ENCODE measurements at places on chromosomes 6 and 20.

- peak; percentile 32 for DNase-seq
Measured at GRCh38 chr20:3276680-3277015, 37.7 kb upstream of the SLC4A11 start.

DNA sequence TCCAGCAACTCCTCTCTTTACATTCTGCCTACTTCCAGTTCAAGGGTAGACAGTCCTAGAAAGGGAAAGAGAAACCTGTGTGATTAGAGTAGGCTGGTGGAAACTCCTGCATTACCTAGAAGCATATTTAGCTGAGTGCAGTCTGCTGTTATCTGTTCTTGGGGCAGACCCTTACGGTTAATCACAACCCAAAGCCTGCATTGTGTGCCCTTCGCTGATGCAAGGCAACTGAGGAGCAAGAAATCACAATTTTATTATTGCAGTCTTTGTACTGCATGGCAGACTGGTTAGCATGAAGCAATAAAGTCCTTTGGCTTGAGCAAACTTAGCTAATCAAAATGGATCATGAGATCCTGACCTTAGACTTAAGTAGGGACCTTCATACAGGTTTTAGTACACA, 1.5 kb upstream of the GOPC start:
- peak; percentile 10 for DNase-seq

GRCh38 chr6:137155830-137156229, 17.6 kb downstream of the IL22RA2 start:
- peak; percentile 32 for DNase-seq

- DNase-seq = no peak
Measured at GRCh38 chr6:41840326-41840725, 52.8 kb downstream of the TOMM6 start.

- no peak for DNase-seq
Measured at GRCh38 chr6:35173427-35174087, 32.4 kb upstream of the TCP11 start.

DNA sequence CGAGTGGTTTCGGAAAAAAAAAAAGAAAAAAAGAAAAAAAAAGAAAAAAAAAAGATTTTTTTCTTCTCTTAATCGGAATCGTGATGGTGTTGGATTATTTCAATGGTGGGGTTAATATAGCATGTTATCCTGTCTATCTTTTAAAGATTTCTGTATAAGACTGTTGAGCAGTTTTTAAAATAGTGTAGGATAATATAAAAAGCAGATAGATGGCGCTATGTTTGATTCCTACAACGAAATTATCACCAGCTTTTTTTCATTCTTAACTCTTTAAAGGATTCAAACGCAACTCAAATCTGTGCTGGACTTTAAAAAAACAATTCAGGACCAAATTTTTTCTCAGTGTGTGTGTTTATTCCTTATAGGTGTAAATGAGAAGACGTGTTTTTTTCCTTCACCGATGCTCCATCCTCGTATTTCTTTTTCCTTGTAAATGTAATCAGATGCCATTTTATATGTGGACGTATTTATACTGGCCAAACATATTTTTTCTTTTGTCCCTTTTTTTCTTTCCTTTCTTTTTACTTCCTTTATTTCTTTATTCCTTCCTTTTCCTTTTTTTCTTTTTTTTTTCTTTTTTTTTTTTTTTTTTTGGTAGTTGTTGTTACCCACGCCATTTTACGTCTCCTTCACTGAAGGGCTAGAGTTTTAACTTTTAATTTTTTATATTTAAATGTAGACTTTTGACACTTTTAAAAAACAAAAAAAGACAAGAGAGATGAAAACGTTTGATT, 3.6 kb downstream of the SOX4 start:
- peak; percentile 67 for DNase-seq

DNA sequence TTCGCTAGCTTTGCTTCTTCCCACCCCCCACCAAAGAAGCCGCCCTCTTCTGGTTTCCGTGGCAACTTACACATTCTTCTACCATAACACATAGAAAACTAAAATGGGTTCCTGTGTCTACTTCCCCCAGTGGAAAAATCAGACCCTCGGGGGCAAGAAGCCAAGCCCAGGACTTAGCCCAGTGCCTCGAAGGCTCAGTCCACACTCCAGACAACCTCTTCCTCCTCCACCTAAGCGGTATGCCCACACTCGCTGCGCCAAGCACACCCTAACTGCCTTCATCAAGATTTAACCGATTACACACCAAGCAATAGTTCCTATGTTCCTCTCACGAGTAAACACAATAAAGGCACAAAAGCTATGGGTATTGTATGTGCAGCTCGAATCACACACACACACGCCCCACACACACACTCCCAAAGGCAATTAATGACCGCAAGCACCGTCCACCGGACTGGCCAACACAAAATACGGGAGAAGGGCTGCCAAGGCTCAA, 537 bp downstream of the PPIL4 start:
- peak; percentile 28 for DNase-seq

GRCh38 chr20:64042054-64042781, 6.2 kb downstream of the C20orf204 start:
- no peak for DNase-seq

DNA sequence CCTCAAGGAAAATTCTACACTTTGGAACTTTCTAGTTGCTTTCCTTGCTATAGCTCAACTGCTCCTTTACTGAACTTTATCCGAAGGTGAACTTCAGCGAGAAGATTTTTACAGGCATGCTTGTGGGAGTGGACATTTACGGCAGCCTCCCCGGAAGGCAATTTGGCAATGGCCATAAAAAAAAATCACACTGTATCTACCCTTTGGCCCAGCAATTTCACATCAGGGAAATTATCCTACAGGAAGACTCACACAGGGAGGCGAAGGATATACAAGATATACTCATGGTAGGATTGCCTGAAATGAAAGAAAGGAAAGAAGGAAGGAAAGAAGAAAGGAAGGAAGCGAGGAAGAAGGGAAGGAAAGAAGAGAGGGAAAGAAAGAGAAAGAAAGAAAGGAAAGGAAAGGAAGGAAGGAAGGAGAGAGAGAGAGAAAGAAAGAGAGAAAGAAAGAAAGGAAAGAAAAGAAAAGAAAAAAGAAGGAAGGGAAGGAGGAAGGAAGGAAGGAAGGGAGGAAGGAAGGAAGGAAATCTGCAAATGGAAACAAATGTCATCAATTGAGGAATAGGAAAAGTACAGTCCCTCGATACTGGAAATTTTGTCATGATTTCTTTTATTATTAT, 25.7 kb downstream of the OVOL2 start:
- DNase-seq = no peak

DNA sequence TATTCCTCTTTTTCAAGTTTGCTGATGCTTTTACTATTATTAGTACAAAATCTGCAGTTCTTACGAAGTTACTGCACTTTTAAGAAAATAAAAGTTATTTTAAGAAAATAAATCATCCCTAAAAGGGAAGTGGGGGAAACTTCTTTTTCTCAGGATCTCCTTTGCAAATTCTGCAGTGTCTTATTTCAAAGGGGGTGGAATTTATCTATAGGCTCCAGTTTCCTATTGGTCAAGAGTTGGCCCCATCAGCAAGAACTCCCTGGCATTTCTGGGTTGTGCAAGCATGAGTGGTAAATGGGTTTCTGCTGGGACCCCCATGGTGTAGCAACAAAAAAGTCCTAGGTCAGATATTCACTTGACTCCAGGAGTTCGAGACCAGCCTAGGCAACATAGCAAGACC, 136.3 kb upstream of the PRDM1 start:
- DNase-seq = no peak

DNA sequence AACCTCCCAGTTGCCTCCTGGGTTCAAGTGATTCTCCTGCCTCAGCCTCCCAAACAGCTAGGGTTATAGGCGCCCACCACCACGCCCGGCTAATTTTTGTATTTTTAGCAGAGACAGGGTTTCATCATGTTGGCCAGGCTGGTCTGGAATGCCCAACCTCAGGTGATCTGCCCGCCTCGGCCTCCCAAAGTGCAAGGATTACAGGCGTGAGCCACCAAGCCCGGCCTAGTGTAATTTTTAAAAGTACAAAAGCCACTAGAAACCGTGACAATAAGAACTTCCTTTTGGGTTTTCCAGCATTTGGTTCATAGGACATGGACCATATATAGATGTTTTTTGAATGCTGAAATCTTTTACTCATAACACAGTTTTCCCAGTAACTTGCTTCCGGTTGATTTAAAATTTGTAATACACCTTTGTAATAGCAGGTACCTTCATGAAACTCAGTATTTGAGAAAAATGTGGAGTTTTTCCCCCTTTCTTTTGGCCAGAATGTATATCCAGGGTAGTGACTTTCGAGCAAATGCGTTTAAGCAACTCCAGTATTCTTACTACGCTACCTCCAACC, 467 bp downstream of the PXT1 start:
- no peak for DNase-seq

GRCh38 chr20:10799735-10800134, 125.9 kb upstream of the JAG1 start:
- DNase-seq = no peak

DNA sequence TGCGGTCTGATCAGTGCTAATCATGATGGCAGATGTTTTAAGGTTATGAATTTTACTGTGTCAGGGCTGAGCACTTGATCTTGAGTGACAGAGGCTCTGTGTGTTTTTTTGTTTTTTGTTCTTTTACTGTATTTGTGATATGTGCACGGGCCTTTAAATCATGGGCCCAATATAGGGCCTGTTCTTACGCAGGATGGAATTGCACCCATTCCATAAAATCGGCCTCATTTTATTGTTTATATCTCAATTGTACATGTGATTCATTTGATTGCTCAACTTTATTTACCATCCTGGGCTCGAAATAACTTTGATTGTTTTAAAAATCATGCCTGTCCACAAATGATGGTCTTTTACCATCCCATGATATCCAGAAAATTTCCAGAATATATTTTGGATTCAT, 39.3 kb upstream of the MBOAT1 start:
- no peak for DNase-seq

DNA sequence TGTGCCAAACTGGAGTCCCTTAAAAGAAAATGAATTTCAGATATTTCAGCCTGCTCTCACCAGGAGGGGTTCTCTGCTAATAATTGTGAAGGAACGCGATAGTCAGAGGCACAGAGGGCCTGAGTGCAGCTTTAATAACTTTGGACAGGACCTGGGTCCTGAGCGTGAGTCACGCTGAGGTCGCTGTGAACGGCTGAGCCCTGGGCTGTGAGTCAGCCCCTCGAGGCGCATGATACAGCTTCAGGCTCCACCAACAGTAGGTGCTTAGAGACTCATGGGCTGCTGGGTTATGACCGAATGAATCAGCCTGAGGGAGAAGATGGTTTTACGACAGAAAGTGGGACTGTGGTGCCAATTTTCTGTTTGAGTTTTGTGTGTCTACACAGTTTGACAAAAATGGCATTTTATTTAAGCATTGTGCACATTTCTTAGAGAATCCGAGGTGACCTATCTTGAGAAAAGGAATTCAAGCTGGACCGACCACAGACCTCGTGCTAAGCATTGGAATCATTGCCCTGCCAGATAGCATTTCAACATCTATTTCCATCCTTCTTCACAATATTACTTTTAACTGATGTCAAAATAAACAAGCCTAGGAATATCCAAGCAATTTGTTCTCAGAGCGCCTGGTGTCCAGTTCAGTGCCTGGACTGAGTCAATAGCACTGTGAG, 183.0 kb downstream of the THBS2 start:
- DNase-seq = peak; percentile 37

DNA sequence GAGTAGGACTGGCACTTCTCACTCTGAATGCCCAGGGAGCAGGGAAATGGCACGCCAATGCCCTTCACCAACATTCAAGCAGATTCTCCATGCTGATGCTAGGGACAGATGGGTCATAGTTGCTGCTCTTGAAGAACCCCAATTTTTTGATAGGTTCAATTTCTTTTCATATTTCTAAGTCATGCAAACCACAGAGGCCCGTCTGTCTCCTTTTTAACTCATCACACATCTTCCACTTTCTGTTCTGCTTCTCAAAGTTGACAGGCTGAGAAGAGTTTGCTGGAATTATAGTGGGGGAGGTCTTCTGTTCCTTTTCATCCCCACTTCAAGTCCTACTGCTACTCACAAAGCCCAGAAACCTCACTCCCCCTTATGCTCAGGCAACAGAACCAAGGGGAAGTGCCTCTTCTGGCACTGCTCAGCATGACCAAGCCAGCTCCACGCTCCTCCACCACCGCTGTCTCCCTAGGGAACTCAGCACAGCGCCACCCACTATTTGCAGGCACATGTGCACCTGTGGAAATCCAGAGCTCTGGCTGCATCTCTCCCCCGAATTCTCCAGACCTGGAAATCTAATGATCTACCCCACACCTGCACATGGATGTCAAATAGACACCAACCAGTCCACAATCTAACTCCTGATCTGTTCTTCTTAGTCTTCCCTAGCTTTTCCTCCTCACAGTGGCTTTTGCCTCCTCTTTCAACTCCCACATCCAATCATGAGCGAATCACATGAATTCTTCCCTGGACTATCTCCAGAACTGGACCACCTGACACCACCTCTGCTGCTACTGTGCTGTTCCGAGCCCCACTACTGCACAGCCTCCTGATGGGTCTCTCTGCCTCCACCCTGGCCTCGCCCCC, 10.7 kb downstream of the ZBTB24 start:
- DNase-seq = no peak

DNA sequence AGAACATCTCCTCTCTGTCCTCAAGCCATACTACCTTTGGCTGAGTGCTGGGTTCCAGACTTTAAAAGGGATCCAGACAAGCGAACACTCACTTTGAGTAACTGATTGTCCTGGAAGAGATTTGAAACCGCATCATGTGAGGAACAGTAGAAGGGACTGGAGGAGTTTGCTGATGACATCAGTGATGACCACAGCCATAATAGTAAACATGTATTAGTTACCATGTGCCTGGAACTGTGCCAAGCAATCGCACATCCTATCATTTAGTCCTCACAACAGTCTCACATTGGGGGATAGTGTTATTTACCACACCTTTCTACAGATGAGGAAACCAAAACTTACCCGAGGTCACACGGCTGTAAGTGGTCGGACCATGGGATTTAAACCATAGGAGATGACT, 39.8 kb downstream of the ARMC2 start:
- DNase-seq = no peak

DNA sequence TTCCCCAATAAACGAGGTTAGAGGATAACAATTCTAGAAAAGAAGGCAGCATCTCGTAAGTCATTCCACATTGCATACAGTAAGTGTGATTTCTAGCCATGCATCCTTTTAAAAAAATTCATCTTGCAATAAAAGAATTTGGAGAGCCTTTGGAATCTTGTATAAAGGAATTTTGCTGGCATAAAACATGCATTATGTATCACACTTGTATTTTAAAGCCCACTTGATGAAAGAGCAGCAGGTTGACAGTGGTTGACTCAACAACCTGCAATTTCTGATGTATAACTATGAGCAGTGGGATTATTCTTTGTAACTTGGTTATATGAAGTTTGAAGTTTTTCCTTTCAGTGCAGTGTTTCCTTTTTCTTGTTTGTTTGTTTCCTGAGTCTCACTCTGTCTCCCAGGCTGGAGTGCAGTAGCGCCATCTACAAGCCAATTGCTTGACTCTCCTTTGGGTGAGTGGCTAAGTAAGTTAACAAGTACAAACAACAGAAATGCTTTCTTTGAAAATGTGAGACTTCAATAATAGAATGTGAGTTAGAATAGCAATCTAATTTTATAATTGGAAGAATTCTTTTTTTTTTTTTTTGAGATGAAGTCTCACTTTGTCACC, 39.9 kb downstream of the JARID2 start:
- no peak for DNase-seq

GRCh38 chr20:46784436-46785127, 75.1 kb downstream of the SLC2A10 start:
- DNase-seq = no peak

All from stomach (tissue), 19 donors.